GM12878 (cell line): ENCODE measurements at places on chromosomes 7 and 10.
A peak's percentile ranks its signal among the peaks of the same experiment; 100 is the strongest.

- DNase-seq: no peak
Measured at GRCh38 chr7:84735677-84736076, 451.2 kb downstream of the SEMA3D start.

- DNase-seq: peak; percentile 96
Measured at GRCh38 chr10:50431791-50432190, 180.5 kb upstream of the ASAH2 start.

- no peak for DNase-seq
Measured at GRCh38 chr7:131000873-131001272, 266.9 kb upstream of the KLF14 start.

GRCh38 chr7:111537134-111537533 lies 25.2 kb downstream of the IMMP2L start:
- DNase-seq: no peak

DNA sequence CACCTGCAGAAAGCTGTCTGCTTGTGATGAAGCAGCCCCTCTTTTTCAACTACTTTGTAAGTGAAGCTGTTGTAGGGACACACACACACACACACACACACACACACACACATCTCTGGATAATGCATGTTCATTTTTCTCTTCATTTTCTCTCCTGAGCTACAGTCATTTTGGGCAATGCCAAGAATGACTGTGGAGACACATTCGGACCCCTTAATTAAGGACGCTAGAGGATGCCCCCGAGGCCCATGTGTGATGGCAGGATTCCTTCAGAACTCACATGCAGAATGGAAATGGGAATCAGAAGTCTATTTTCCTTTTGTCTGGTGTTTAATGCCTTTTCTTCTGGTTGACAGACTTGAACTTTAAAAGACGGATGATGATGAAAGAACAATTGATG lies 56.6 kb downstream of the CLRN3 start:
- no peak for DNase-seq

DNA sequence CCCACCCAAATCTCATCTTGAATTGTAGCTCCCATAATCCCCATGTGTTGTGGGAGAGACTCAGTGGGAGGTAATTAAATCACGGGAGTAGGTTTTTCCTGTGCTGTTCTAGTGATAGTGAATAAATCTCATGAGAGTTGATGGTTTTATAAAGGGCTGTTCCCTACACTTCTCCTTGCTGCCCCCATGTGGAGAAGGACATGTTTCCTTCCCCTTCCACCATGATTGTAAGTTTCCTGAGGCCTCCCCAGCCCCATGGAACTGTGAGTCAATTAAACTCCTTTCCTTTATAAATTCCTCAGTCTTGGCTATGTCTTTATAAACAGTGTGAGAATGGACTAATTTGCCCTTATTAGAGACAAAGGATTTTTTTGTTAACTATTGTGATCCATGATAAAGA lies 48.5 kb upstream of the MKX start:
- no peak for DNase-seq

DNA sequence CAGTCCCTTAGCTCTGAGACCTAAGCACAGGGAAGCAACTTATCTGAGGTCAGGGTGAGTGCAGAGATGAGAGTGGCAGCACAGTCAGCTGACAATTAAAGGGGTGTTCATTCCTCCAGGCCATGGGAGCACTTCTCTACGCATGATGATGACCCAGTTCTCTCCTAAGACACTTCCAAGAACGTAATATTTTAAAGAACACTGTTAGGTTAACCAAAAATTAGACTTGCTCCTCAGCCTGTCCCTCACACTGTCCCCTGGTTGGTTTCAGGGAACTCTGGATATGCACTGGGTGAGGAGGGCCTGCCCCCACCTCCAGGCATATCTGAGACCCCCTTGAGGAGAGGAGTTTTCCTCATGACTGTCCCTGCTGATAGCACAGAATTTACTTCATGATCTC lies 767.5 kb downstream of the GRID1 start:
- no peak for DNase-seq

DNA sequence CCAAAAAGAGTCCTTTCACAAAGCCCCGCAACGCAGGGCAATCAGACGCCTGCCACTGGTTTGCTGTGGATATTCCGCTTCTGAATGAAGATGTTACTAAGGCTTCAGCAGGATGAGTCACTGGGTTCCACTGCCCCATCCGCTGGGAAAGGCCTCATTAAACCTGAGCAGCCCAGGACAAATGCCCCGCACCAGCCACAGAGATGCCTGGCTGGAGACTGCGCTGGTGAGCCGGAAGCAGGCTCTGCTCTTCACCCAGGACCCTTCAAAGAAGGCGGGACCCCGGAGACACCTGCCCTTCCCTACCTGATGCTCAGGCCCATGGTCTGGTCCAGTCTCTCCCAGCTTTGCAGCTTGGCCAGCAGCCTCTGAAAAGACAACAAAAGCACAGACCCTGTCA lies 19.8 kb downstream of the MAD1L1 start:
- DNase-seq: no peak

- DNase-seq: no peak
Measured at GRCh38 chr10:70169649-70170364, 507 bp downstream of the SAR1A start.

GRCh38 chr10:13871011-13871410 lies 284.2 kb downstream of the PRPF18 start:
- no peak for DNase-seq

GRCh38 chr7:120052884-120053382 lies 220.0 kb upstream of the KCND2 start:
- no peak for DNase-seq

DNA sequence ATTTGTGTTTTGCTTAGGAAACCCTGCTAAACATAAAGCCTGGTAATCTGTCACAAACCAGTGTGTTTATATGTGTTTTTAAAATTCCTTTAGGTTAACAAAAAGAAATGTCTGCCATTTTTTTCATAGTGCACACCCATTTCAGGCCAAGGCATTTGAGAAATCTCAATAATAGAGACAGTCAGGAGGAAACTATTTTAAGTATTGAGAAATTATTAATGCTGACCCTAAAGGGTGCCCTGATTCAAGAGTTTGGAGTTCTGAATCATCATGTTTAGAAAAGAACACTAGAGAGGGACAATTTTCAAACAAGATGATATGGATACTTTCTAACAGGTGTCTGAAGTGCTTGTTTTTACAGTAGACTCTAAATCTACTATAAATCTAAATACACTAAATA lies 28.7 kb downstream of the MALRD1 start:
- DNase-seq: no peak

- DNase-seq: no peak
Measured at GRCh38 chr10:115094416-115095140, 1.4 kb downstream of the ATRNL1 start.

- no peak for DNase-seq
Measured at GRCh38 chr10:49575489-49576072, 34.5 kb upstream of the SLC18A3 start.

DNA sequence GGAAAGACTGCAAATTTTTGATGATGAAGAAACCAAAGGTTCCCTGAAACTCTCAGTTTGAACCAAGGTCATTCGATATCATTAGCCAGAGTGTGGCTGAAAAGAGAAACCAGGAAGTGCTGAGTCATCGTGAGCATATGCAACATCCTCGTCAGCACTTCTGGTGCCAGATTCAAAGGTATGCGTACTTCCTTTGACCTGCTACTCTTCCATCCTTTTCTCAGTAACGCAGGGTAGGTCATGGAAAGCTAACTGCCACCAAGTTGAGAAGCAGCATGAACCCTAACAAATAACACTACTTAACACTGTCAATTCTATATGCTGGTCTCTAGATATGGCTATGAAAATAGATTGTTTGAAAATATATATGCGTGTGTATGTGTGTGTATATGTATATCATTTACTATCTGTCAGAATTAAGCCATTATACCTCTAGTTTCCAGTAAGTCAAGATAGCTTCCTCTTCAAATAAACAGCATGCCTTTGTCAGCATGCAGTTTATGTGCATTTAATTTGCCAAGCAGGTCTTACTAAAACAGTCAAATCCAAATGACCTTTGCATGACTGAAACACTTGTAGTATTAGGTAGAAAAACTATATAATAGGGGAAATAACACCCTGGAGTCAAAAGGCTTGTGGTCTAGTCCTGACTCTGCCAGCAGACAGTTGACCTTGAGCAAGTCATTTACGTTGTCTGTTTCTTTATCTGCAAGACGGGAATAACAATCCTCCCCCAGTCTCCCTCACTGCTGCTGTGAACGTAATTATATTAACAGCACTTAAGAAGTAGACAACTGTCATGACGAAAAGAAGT lies 26.4 kb downstream of the CDK6 start:
- peak; percentile 92 for DNase-seq

- no peak for DNase-seq
Measured at GRCh38 chr10:99172128-99172738, 63.4 kb downstream of the HPSE2 start.

DNA sequence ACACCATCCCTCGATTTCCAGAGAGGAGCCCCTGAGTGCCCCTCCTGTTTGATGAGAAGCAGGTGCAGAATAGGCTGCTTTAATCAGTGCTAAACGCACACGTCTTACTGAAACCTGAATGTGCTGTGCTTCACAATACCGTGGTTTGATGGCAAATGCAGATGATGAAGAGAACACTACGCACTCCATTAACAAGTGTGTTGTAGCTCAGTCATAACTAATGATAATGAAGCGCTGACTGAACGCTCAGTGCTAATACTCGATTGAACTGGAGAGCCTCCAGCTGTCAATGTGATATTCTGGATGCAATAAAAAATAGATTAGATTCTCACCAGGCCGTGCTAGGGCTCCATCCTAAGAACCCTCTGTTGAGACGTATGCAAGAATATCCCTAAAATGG lies 279.7 kb upstream of the PLPP4 start:
- no peak for DNase-seq

DNA sequence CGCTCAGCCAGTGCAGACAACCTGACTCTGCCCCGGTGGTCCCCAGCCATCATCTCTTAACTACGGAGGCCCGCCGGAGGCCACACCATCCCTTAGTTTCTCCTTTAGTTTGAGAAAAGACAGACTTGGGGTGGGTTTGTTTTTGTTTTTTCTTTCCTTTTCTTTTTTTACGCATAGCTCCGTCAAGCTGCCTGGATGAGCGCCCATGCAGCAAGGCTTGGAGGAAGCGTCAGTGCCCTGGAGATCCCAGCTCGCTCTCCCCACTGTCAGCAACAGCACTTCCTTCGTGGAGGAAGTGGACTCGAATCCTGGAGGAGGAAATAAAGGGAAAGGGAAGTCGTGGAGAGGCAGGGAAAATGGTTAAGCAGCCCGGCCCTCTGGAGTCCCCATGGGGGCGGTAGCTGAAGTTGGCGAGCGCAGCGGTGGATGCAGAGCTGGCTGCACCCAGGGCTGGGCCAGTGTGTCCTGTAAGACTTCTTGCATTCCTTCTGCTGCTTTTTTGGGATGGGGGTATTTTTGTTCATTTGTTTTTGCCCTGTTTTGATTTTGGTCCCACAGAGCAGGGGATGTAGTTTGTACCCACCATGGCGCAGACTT lies 35.9 kb upstream of the GJD4 start:
- no peak for DNase-seq

GRCh38 chr7:128197589-128197988 lies 43.5 kb upstream of the LEP start:
- DNase-seq: no peak

DNA sequence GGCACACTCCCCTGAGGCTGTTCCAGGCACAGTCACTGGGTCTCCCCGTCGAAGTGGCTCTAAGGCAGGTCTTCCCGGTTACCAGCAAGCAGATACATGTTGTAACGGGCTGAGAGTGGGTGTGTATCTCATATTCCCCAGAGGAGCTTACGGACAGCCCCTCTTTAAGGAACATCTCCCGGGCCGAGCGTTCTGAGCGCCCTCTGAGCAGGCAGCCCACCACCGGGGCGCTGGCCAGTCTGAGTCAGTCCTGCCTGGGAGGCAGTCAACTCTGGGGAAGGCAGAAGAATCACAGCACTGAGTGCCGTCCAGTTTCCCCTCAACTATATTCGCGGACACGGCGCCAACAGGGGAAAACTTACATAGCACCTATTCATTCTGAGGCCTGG lies 117.4 kb downstream of the LHPP start:
- DNase-seq: no peak

- no peak for DNase-seq
Measured at GRCh38 chr10:115854740-115855435, 418.1 kb downstream of the GFRA1 start.

DNA sequence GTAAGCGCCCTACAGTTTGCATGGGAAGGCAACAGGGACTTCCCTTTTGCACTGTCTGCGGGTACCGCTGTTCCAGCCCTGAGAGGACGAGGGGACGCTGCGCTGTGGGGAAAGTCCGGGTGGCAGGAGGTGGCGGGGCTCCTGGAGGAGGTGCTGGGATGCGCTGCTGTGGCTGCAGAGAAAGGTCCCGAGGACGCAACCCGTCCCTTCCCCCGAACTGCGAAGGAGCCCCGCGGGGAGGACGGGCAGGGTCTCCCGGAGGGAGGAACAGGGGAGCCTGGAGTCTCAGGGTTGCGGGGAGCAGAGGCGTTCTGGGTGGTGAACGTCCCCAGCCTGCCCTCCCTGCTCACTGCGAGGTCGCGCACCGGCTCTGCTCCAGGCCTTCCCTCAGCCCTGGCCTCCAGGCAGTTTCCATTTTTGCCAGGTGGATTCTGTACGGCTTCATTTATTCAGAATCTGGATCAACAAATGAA lies 91.6 kb downstream of the CXCL12 start:
- DNase-seq: no peak

- peak; percentile 43 for DNase-seq
Measured at GRCh38 chr7:137882261-137882668, 35.5 kb upstream of the DGKI start.

DNA sequence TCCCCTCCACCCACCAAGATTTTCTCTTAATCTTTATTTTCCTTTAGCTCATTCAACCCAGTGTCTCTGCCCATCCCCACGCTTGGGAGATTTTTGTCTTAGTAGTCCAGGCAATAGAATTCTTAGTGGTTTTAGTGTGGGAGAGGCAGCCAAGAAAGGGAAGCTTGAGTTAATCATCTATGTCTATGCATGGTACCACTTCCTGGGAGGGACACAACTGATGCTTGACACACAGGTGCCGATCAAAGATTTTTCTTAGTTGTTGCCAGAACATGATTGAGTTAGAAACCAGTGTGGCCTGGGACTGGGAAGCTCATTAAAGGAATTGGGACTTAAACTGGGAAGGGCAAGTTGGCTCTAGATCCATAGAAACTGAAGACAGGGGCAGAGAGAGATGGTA lies 3.1 kb downstream of the STRA8 start:
- DNase-seq: peak; percentile 53

DNA sequence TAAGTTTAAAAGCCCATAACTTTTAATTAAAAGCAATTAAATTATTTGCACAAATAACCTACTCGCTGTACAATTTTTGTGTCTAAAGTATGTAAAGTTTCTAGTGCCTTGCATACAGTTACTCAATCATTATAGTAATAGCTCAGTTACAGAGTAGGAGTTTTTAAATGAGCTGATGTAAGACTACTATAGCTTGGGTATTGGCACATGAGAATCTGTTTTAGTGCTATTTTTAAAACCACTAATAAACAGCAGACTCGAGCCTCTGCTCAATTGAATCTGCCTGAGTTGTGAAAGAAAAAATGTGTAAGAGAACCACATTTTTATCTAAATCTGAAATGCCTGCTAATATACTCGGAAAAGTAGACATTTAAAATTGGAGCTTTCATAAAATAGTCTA lies 31.1 kb downstream of the CTNNA3 start:
- no peak for DNase-seq

GRCh38 chr7:55083206-55083605 lies 64.4 kb downstream of the EGFR start:
- no peak for DNase-seq

- no peak for DNase-seq
Measured at GRCh38 chr10:125056161-125057132, 103.9 kb downstream of the CTBP2 start.
